NCI-H446 (cell line): ENCODE measurements at places on chromosomes 6 and 20.

- DNase-seq: no peak
Observed at GRCh38 chr6:125797120-125797885, 6.5 kb downstream of the NCOA7 start.

DNA sequence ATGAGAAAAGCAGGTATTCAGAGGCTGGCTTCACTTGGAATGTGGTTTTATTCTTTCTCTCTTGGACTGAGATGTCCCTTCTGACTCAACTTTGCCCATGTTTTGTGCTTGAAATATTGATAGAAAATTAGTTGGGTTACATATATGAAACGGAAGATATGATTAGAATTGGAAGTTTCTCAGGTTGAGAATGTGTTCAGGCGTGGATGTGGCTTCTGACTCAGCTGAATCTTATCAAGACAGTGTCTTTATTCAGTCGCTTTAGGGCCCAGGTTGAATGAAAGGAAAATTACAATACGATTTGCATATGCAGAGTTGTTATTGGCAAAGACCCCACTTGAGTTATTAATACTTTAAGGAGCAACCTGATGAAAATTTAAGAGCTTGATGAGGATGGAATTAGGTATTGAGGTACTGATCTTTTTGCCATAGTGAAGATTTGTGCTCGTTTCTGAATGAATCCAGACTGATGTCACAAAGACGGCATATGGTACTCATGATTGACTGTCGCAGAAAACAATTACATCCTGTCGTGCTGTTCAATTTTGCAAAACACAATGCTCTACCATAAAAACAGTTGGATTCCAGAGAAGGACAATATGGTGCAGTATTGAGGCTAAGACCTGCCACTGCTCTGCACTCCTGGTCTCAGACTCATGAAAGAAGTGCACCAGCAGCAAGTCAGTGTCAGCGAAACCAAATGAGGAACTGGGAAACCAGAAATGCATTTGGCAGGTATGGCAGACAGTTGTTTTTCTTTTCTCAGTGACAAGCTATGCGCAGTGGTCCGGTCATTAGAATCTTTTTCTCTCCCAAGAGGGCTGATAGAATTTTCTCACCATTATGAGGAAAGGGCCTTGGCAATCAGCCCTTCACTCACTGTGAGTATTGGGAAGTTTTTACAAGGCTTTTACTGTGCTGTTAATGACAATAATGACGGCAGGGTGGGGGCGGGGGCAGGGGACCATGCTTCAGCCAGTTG lies 158.3 kb downstream of the DOK5 start:
- DNase-seq: no peak

DNA sequence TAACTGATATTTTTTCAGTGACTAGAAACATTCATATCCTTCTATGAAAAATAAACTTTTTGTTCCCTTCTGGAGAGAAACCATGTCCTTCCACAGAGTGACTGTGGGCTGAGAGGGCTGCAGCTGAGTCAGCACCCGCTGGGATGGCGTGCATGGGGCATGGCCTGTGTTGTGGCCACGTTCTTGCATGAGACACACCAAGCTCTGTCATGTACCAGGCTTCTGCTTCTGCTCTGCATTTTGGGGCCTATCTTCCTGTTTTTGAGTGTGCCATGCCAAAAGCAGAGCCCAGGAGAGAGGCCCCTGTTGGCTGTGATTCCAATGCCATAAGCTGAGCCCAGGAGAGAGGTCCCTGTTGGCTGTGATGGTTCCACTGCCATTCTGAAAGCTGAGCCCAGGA lies 10.8 kb downstream of the APMAP start:
- no peak for DNase-seq

GRCh38 chr20:51563486-51564332 lies 21.2 kb upstream of the NFATC2 start:
- DNase-seq: peak; percentile 26

- DNase-seq: no peak
Observed at GRCh38 chr20:19808498-19808897, 50.4 kb downstream of the RIN2 start.

DNA sequence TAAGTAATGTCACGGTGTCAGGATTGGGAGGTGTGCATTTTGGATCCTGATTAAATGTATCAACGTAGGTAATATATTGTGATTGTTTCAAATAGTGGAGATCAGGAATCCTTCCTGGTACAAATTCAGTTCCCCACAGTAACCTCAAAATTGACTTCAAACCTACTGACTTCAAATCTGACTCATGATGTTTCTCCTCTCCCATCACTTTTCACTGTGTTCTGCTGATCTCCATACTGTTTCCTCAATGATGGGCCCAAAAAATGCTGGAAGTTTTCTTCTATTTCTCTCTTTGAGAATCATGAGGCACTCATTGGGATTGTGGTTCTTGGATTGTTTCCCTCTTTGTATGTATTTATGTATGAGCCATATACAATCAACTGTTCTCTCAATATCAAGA lies 35.9 kb downstream of the LAMA2 start:
- no peak for DNase-seq

GRCh38 chr6:37396571-37397180 lies 36.3 kb upstream of the CMTR1 start:
- no peak for DNase-seq

DNA sequence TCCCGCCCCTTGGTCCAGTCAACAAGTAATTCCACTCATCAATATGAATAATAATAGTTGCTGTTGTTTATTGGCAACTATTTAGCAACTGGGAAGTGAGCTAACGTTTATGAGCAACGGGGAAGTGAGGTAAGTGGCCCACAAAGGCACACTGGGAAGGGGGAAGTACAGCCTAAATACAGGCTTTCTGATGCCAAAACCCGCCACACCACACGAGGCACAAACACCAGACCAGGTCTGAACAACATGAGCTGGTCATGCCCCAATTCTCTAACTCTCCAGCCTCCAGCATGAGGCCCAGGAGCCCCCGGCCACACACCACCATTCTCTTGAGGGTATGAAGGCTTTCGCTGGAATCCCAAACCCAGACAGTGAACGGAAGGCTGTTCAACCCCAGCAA lies 50.8 kb downstream of the PREX1 start:
- no peak for DNase-seq

DNA sequence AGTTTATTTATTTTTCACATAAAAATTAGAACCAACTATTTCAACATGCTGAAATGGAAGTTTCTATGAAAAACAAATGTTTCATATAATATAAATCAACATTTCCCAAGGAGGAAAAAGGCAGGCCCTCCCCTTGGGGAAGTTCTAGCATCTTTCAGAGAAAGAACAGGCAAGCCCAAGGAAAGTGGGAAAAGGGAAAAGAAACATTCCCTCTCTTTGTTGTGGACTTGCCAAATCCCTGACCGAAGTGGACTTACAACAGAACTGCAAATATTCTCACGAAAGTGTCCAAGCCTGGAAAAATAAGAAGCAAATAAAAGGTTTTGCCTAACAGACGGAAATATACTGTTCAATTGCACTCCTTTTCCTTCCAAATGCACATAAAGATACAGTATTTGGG lies 214.4 kb downstream of the ATXN1 start:
- no peak for DNase-seq

GRCh38 chr6:73566954-73567591 lies 46.2 kb upstream of the EEF1A1 start:
- no peak for DNase-seq

- DNase-seq: no peak
Observed at GRCh38 chr20:58366866-58367265, 22.2 kb upstream of the VAPB start.

DNA sequence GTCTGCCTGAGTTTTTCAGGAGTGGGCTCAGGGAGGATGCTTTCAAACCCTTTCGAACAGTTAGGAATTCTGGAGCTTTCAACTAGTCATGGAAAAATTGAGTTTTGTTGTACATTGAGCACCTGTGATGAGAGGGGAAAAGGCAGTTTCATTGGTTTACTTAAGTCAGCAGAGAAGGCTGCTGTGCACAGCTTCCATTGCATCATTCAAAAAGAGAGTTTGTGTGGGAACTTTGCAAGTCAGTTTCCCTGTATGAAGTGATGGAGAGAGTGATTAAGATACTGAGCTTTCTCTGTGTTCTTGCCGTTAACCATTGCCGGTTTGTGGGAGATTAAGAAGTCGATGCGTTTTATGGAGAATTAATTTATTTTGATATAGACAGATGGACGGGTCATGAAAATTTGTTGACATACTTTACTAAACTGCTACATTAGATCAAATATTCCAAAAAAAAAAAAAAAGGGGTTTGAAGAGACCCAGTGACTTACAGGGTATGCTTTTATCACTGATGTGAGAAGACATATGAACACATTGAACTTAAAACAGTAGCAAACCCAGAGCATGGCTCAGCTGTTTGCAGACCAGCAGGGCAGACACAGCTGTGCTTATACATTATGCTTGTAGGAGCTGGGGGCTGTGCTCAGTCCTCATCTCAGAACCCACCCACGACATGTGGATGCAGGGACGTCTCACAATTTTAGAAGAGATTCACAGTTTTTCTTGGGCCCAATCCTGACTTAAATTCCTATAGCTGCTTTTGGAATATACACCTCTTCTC lies 234.1 kb downstream of the SOX4 start:
- DNase-seq: no peak

DNA sequence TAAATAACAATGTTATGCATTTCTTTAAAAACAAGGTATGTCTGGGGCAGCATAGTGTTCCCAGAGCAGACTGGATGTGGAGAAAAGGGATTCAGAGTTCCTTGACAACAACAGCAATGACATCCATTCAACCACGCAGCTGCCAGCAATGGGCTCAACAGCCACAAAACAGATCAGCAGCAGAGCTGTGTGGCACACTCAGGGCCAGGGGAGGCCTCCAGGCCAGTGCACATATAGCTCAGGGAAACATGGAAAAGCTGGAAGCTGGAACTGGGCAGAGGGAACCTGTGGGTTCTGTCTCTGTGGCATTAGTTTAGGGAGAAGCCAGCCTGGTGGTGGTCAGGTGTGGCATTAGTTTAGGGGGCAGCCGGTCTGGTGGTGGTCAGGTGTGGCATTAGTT lies 148.3 kb downstream of the SMOC2 start:
- no peak for DNase-seq

GRCh38 chr6:11644071-11644470 lies 106.5 kb downstream of the TMEM170B start:
- DNase-seq: no peak

- DNase-seq: no peak
Observed at GRCh38 chr6:79215213-79215824, 19.2 kb downstream of the HMGN3 start.

- DNase-seq: no peak
Observed at GRCh38 chr6:107849325-107849724, 25.2 kb upstream of the SCML4 start.

DNA sequence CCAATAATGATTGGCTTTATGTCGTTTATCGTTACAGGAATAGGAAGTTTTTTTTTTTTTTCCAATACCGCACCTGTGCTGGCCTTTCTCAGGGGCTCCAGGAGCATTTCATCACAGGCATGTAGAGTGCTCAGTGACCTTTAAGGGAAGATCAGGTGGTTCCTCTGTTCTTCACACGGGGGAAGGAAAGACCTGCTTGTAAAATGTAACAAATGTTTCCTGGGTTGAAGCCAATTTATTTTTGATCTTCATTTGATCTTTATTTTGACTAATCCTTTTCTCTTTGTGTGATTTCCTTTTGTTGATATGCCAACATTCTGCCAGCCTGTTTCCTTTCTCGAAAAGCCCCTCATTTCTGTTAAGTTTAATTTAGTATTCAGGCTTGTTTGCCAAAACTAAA lies 61.9 kb upstream of the HBS1L start:
- DNase-seq: no peak
